ENCODE measurements at places on chromosomes 12 and 14.

DNA sequence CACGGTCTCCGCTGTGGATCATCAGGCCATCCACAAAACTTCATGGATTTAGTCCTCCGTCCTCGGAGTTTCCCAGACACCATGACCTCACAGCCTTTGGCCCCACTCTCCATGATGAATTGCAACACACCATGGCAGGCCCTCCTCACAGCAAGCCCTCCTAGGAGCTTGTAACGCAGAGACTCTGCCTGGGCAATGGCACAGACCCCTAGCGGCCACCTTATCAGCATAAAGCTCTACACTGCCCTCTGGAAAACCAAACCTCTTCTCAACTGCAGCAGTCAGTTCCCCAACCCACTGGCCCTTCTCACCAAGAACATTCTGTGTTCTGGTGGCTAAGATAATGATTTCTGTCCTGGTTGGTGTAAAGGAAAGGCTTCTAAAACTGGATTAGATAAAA, 238.4 kb upstream of the USP15 start:
- no peak for DNase-seq

- DNase-seq: peak; percentile 41
These were observed 117.2 kb downstream of the GRIN2B start for GRCh38 chr12:13864081-13864673.

DNA sequence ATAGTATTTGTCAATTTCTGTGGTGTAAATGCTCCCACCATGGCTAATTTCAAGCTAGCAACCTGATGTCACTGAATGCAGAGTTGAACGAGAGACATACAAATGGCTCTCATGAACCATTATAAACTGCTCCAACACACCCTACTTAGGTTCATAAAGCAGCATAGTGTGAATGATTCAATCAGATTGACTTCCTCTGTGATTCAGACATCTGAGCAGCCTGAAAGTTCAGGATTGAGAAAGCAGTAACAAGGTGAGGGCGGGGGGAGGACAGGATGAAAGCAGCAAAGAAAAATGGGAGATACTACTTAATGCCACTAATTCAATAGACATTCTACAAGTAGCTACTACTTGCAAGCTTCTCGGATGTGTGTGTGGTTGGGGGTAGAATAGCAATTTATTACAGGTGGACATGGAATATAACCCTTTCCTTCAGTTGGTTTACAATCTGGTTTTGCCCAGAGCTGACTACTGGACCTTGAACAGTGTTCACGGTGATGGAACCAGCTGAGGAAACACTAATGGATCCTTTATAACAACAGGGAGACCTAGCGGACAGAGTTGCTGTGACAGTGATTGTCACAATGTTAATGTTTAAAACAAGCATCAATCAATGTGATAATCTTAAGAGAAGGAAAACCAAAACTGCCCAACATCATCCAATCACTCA, 52.5 kb upstream of the PELI2 start:
- DNase-seq: no peak

- DNase-seq: no peak
These were observed 2.9 kb upstream of the RNU6-8 start for GRCh38 chr14:32205984-32206383.

- no peak for DNase-seq
These were observed 266.0 kb upstream of the CRY1 start for GRCh38 chr12:107359382-107359781.

- peak; percentile 80 for DNase-seq
These were observed 89.8 kb downstream of the BTG1 start for GRCh38 chr12:92055877-92056276.

GRCh38 chr14:92986254-92987147, 63.6 kb downstream of the CHGA start:
- DNase-seq: no peak

- DNase-seq: no peak
These were observed 12.0 kb upstream of the CD9 start for GRCh38 chr12:6187948-6188793.

DNA sequence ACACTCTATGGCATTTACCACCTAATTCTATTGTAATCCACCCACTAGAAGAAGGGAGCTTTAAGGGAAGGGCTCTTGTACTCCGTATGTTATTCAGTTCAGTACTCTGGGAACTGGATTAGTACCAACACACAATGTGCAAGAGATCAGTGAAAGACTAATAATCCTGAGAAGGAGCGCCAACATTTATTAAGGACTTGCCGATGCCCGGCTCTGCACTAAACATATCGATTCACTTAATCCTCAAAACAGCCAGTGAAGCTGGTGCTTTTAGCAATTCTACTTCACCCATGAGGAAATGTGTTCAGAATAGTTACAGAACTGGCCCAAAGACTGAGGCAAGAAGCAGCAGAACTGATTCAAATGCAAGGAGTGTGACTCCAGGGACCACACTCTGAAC, 80.9 kb downstream of the RPS6KA5 start:
- no peak for DNase-seq

GRCh38 chr14:76123426-76124225, 28.1 kb upstream of the GPATCH2L start:
- DNase-seq: no peak

- no peak for DNase-seq
These were observed 214.2 kb upstream of the TBX3 start for GRCh38 chr12:114898159-114898558.

DNA sequence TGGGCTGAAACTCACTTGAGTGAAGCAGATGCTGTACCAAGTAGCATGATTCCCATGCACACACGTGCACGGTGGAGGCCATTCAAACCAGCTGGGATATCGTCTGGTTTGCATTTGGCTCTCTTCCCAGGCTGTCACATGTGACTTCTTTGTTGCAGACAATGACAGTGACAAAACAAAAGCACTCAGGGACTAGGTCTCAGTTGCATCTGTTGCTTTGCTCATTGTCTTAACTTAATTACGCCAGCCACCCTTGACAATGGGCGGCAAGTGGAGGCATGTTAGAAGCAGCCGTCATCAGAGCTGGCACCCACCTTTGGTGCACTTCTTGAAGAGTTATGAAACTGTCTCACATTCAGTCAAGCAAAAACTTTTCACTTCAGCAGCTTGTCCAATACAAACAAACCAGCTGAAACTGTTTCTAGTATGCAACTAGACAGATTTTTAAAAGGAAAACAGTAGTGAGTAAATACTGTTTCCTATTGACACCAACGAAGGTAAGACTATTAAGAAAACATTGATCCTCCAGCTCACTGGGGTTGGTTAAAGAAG, 74.3 kb downstream of the IGF1 start:
- no peak for DNase-seq

GRCh38 chr12:17971850-17972249, 118.1 kb downstream of the RERGL start:
- no peak for DNase-seq

- no peak for DNase-seq
These were observed 269.6 kb upstream of the AMIGO2 start for GRCh38 chr12:47349137-47350061.

GRCh38 chr12:6630736-6631135, 5.0 kb downstream of the LPAR5 start:
- DNase-seq: no peak

- DNase-seq: no peak
These were observed 590 bp downstream of the DDIT3 start for GRCh38 chr12:57519796-57520052.

GRCh38 chr12:80988986-80989385, 51.3 kb upstream of the LIN7A start:
- no peak for DNase-seq

- DNase-seq: no peak
These were observed 448.8 kb downstream of the FLRT2 start for GRCh38 chr14:85978582-85979250.

DNA sequence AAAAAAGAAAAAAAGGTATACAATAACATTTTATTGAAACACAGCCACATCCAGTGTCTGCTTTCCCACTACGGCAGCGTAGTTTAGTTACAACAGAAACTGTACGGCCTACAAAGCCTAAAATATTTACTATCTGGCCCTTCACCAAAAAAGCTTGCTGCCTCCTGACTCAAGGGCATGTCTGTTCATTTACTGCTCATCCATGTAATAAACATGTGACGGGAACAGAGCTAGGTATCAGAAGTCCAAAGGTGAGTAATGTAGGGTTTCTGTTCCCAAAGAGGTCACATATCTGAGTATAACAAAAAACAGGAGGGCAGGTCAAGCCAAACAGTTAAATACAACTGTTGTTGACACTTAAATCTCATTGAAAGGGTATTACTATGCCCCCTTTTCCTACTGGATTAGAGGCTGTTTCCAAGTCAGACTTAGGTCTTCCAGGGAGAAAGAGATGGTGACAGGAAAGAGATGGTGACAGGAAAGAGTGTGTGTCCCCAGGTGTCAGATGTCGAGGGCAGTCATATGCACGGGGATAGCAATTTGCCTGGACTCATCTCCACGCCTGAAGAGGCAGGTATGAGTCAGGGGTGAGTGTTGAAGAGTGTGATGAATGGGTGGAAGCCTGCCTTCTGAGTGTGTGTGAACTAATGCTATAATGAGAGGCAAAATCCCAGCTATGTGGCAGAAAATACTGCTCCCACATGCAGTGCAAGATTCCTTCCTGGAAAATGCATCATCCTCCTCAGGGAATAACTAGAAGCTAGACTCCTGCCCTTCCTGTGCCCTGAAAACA, 77.7 kb downstream of the MAP3K9 start:
- no peak for DNase-seq

DNA sequence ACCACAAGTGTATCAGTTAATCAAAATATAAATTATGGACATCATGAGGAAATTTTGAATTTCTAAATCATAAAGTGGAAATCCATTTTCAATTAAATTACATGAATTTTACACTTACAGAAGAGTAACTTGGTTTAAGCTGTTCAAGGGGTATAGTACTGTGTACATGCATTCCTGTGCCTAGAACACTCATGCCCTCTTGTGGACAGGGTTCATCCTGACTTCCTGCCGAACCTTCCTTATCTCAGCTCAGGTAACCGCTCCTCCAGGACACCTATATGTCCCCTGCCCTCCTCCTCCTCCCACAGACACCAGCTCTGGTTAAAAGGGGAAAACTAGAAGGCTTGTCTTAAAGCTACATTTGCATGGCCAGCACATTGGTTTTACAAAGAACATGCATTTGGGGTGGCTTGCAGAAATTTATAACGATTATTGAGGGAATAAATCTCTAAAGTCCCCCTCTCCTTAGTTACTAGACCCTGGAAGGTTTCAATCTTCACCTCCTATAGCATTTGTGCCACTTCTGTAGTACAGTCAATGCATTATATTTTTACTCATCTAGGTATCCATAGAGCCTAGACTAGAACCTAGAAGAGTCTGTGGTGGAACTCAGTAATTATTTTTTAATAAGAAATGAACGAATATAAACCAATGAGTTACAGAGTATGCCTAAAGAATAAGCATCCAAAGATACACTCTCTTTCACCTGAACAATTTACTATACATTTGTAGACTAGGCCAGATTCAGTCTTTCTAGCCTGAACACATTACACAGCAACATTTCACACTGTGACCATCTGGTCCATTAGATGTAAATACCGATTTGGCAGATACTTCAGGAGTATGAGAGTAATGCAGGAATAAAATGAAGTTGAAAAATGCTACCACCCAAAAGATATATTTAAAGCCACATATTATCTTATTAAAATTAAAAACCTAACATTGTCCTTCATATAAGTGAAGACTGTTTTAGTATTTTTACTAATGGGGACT, 345.6 kb downstream of the PAWR start:
- DNase-seq: no peak

Data from CD4-positive, alpha-beta T cell treated with Interleukin-6 for 4 hours (primary cell).